C1 segment of cervical spinal cord (tissue), 14 donors: ENCODE measurements at places on chromosomes 5 and 9.

DNA sequence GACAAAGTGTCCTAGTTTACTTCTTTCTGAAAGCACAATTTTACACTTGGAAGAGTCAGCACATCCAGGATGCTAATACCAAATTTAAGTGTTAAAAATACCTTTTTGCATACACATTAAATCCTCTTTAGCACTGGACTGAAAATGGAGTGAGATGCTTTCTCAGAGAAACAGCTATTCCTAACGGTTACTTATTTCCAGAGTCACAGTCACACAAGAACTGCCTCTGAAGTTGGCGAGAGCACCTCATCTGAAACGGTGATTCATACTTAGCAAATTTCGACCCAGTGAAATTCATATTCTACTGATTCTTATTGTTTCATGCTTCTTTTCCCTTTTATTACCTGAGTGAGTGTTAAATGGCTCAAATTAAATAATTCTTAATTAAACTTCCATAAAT, 12.2 kb downstream of the CDH18 start:
- no peak for DNase-seq

GRCh38 chr5:147830035-147830434, 1.4 kb downstream of the SPINK1 start:
- DNase-seq = no peak

- DNase-seq = no peak
These were observed 148.8 kb upstream of the TNPO1 start for GRCh38 chr5:72667708-72668107.

GRCh38 chr9:130327781-130328348, 62.3 kb downstream of the HMCN2 start:
- no peak for DNase-seq

DNA sequence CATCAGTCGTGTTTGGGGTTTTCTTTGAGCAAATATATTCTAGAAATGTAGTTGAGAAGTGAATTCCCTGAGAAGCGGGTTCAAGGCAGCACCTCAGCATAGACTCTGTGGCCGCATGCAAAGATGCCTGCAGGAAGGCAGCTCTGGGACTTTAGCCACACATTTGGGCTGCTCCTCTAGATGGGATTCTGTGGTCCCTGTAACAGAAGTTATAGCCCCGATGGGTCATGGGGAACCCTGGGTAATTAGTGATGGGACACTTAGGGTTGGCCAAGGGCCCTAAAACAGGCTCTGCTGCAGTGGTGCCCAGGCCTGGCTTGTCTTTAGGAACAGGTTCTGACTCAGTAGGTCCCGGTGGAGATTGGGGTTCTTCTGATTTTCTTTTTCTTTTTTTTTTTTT, 36.8 kb downstream of the PHF2 start:
- DNase-seq = no peak

- no peak for DNase-seq
These were observed 429.3 kb downstream of the GADD45G start for GRCh38 chr9:90034071-90034470.

- no peak for DNase-seq
These were observed 7.9 kb upstream of the MED10 start for GRCh38 chr5:6386271-6386670.

- no peak for DNase-seq
These were observed 269.1 kb downstream of the NR2F1-AS1 start for GRCh38 chr5:93311881-93312280.

GRCh38 chr9:133528876-133529241, 4.1 kb upstream of the MYMK start:
- no peak for DNase-seq

DNA sequence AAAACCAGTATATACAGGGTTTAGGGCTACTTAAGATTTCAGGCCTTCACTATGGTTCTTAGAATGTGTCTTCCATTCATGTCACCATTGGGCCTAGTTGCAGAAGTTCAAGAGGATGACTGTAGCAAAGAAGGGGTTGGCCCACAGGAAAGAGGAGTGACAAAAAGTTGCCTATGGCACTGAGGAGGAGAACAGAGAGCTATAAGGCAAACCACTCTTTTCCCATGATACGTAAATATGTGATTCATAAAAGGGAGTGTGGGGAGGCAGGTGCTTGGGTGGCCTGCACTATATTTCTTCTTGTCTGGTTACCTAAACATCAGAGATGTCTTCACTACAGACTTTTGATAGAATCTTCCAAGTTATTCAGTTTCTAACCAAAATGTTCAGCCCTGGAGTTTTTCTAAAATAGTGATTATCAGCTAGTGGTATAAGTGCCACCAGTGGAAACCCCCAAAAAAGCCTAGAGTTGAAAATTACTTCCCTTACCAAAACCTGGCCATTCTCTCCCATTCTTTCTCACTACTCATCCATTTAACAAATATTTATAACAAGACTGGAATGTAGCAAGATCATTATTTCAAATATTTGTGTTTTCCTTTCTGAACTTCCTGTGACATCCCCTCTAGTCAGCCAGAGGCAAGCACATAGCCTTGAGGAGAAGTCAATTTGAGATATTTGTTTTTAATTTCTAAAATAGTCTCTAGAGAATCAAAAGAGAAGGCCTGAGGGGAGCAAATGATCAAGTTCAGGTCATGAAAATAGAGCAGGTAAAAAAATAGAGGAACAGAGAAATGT, 367.4 kb downstream of the EFNA5 start:
- DNase-seq = no peak

DNA sequence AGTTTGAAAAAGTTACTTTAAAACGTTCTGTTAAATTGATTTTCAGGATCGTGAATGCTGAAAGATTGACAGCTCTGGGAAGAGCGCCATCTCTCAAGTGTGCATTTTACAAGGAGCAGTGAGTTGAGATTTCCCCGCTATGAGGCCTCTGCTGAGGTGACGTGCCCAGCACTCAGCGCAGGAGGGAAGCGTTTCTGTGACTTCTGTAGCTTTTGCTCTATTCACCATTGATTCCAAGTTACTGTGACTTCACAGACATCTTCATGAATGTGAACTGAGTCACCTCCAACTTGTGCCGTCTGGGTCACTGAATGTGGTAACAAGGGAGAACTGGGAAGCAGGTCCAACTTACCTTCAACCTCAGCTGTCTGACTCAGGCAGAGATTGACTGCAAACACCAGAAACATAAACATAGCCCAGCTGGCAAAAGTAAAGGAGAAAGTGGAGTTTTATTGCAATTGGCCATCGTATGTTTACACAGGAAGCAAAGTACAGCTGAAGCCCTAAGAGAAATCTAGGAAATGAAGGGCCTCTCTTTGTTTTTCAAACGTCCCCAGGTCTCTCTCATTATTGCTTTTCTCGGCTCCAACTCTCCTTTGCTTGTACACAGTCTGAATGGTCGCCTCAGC, 428.8 kb upstream of the CLINT1 start:
- no peak for DNase-seq

DNA sequence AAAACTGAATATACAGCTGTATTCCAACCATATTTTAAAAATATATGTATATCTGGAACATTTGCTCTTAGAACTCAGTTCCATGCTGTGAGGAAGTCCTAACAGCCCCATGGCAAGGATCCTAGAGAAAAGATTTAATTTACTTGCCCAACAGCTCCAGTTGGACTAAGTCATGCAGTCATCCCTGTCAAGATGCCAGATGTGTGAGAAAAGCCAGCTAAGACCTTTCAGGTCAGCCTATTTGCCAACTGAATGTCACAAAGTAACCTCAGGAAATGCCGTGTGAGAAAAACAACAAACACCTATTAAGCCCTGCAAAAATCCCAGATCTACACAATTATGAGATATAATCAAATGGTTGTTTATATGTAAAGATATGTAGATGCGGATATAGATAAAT, 416.3 kb downstream of the NR2F1-AS1 start:
- DNase-seq = no peak

DNA sequence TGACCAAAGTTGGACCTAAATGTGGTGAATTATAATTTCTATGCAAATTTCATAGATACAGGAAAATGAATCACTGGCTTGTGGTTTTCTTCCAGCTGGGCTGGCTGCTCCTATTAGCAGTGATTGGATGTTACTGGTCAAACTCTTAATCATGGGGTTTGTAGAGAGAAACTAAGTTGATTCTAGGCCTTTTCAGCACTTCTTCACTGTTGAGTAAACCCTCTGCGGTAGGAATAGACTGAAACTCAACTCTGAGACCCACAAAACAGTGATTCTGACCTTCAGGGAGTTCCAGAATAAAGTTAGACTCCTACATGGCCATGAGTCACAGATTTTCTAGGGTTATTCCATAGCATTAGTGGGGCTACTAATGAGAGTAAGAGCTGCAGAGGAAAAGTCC, 47.9 kb upstream of the FKTN start:
- no peak for DNase-seq

GRCh38 chr5:23012842-23013241, 159.7 kb upstream of the CDH12 start:
- no peak for DNase-seq

- no peak for DNase-seq
These were observed 248.6 kb downstream of the TMEM232 start for GRCh38 chr5:110477911-110478310.

DNA sequence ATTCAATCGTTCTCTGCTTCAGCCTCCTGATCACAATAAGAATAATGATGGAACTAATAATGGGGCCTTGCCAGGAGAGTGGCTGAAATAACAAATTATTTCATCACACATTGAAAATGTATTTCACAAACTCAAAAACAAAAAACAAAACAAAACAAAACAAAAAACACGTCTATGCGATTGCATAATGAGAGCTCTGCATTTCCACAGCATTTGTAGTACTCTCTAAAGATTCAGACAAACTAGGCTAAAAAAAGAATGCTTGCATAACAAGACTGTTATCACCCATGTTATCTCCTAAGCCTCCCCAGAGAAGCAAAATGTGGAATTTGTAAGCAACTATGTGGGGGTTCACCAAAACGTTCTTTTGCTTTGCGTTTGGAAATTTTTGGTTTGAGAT, 48.1 kb downstream of the PRELID2 start:
- no peak for DNase-seq

- no peak for DNase-seq
These were observed 87.6 kb downstream of the S1PR3 start for GRCh38 chr9:89078860-89079259.

DNA sequence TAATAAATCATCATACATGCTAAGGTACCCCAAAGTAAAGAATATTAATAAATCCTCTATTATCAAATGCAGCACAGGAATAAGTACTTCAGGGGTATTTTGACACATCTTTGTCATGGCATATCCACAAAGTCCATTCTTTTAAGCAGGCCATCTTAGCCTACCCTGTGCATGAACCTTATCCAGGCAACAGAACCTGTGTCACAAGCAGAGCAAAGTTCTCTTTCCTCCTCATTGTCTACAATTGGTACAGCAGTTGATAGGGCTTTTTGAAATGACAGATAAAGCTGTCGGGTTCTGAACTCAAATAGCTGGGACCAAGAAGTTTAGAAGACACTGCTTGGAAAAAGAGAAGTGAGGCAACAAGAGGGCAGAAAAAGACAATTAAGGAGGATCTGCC, 30.8 kb upstream of the PURA start:
- DNase-seq = no peak

DNA sequence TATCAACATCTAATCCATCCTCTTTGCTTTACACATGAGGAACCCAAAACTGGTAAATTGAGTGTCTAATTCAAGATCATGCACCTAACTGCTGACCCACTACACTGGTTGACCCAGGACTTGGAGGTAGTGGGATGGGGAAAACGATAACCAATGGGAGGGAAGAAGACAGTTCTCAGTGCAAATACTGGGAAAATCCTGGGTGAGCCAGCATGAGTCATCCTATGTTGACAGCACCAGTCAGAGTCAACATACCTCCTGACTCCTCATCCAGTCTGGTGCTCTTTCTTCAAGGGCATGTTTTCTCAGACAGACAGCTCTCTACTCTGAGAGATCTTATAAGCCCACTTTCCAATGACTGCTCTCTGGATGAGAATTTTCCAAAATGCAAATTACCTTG, 232.8 kb upstream of the PTGER4 start:
- no peak for DNase-seq
